ENCODE measurements at places on chromosomes 4 and X.

DNA sequence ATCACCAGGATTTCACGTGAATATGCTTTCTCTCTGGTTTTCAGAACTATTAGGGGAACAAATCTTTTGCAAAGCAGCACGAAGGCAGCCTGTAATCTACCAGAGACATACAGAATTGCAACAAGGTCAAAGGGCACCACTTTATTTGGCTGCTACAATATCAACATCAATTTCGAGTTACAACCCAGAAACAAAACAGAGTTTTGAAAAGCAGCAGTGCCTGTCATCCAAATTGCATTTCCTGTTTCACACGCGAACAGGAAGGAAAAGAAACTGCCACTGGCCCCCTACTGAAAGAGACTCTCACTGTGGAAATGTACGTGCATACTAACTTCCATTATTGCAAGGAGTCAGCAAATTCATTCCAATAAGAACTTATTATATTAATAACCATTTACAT lies 17.1 kb upstream of the C1QTNF7 start:
- no peak for DNase-seq

DNA sequence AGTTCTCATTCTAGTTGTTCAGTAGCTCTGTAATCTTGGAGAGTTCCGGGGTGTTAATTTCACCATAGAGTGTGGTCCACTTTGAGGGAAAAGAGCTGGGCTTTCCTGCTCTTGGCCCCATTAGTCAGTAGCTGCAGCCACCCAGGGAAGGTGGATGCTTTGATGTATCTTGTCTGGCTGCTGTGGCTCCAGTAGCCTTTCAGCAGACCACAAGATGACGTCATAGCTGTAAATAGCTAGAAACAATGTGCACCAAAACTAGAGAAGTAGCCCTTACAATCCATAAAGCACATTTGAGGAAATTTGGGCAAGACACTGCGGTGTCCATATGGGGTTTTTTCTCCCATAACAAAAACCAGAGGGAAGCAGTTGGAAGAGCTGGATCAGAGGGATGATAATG lies 32.9 kb upstream of the PRPS2 start:
- DNase-seq: no peak

DNA sequence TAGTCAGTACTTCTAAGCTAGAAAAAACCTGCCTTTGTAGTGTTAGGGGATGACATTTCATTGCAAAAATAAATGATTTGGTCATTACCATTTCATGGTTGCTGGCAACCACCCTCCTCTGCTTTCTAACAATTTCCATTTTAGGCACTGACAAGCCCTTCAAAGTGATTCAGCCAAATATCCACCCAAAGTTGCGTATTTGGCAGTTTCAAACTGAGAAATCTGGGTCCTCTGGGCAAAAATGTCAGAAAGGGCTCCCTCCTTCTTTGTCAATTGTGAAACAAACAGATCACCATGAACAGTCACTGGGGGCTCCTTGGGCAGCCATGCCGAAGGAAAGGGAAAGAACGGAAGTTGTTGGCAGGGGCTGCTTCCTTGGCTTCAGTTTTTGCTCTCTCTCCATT lies 33.0 kb downstream of the PLAC1 start:
- no peak for DNase-seq

- no peak for DNase-seq
These were observed 34.2 kb upstream of the CSN1S1 start for GRCh38 chr4:69896530-69897116.

- no peak for DNase-seq
These were observed 102.0 kb upstream of the LEF1 start for GRCh38 chr4:108270466-108271450.

DNA sequence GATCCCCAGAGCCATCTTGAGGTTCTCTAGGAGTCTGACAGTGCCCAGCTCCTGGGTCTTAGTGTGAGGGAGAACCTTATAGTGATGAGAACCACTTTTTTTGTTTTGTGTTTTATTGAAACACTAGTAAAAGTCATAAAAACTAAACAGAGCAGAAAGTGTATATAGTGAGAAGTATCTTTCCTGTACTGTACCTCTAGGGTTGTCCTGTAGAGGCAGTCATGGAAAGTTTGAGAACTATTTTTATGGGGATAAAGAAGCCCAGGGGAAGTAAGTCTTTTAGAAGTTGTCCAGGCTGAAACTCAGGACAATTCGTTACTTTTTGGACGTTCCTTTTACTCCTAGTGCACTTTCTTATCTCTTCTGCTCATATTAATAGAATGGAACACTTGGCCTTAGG lies 40.9 kb downstream of the ADH5 start:
- no peak for DNase-seq

All from stimulated activated CD8-positive, alpha-beta memory T cell treated with anti-CD3 and anti-CD28 coated beads, Interleukin-15, amount 100 ng/mL, for 24 hours (primary cell).